RWPE2 (cell line): ENCODE measurements at places on chromosomes 7 and 10.

GRCh38 chr10:114388275-114388674, 16.0 kb downstream of the AFAP1L2 start:
- no peak for DNase-seq

- DNase-seq = no peak
Observed at GRCh38 chr7:121175826-121176225, 153.0 kb upstream of the WNT16 start.

- peak; percentile 58 for DNase-seq
Observed at GRCh38 chr10:70664702-70665195, 7.6 kb upstream of the ADAMTS14 start.

GRCh38 chr7:128163473-128163872, 77.6 kb upstream of the LEP start:
- DNase-seq = no peak

- no peak for DNase-seq
Observed at GRCh38 chr7:38222481-38223096, 44.5 kb downstream of the STARD3NL start.

DNA sequence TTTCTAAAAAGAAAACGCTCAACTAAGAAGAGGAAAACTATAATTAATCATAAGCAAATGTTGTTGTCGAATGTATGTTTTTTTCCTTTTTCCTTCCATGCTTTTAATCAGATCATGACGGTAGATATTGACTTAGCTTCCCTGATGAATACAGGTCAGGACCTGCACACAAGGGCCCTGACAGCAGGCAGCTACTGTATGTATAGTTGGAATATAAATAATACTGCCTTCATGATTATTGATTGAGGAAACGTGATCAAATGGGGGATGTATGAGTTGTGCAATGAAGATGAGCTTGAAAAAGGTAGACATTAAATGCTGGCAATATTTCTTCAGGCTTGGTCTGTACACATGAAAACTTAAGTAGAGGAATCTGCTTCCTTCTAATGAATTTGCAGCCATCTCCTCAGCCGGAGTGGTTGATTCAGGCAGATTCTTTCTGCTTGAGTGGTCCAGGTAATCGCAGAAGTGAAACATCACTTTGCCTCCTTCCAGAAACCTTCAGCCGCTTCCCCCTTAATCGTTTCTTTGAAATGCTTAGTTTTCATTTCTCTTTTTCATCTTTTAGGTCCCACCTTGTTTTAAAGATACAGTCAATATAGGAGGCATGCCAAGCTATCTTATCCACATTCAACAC, 656.5 kb downstream of the SDK1 start:
- DNase-seq = no peak

GRCh38 chr7:2518737-2519118, 846 bp upstream of the LFNG start:
- no peak for DNase-seq

- no peak for DNase-seq
Observed at GRCh38 chr10:78846760-78847159, 222.0 kb upstream of the ZMIZ1 start.

DNA sequence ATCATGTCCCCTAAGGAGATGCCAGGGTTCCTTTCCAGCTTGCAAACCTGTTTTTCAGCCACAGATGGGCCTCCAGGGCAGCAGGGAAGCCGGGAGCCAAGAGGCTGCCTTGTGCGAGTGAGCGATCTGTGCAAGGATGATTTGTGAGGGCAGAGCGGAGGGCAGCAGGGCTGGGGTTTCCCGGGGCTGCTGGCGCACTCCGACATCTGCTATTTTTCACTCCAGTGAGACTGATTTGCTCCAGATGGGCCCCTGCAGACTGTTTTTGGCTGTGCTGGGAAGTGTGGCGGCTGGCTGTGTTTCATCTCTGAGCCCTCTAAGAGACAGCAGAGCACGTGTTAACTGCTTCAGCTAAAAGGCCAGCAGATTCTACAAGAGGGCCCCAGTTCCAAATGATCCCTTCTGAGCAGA, 466.2 kb downstream of the TYW1 start:
- no peak for DNase-seq

- DNase-seq = no peak
Observed at GRCh38 chr7:16839646-16840045, 34.8 kb upstream of the AGR2 start.

GRCh38 chr10:14674376-14675050, 100.2 kb downstream of the FAM107B start:
- no peak for DNase-seq

DNA sequence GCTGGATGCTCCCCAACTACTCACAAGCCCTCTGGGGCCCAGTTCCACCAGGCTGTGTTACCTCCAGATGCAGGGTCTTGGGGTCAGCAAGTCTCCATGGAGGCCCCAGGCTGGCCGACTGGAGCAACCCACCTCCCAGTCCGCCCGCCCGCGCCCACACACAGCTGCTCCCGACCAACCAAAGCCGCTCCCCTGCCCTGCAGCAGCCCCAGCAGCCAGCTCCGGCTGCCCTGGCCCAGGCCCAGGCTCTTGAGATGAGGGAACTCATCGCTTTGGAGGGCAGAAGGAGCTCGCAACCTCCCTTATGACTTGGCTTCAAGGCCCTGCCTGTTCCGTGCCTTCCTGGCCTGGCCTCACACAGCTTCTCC, 47.2 kb downstream of the LRRC20 start:
- DNase-seq = no peak

DNA sequence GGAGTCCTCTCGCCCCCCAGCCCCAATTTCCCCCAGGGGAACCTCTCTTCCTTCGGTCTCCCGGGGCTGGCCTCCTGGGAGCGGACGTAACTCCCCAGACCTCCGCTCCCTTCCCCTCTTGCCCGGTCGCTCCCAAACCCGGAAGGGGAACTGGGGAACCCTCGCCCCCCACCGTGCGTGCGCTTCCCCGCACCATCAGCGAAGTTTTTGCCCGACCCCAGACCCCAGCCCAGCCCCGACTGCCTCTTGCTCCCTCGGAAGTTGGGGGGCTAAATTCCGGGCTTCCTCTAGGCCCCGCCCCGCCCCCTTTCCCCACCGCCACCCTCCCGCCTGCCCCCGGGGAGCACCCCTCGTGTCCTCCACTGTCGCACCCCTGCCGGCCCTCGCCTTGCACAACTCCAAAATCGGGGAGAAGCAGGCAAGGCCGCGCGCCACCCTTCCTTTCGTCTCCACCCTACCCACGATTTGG, 436 bp downstream of the GNB2 start:
- DNase-seq = no peak

GRCh38 chr10:61385231-61386001, 67.8 kb downstream of the TMEM26 start:
- DNase-seq = no peak

DNA sequence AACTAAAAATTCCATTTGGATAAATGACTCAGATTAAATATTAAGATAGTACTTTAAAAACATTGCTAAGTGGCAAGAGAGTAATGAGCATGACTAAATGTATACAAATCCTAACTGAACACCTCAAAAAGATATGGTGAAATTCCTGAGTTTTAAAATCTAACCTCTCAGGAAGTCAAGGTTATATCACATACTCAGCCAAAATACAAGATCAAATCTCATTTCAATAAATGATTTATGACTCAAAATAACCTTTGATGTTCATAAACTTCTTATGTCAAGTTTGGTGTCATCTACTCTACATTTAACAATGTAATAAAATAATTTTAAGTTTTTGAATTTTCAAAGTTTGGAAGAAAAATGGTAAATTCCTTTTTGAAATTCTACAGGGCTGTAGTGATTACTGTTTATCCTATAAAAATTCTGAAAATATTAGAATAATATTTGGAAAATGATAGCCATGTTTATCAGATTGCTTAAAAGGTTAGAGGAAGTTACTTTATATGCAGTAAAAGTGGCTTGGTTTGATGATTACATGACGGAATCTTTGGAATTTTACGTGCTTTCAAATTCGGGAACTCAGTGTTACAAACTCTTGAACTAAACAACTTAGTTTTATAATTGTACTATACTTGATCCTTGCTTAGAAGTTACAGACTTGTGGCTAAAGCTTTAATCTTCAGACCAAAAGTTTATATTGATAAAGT, 43.7 kb downstream of the ASZ1 start:
- no peak for DNase-seq

DNA sequence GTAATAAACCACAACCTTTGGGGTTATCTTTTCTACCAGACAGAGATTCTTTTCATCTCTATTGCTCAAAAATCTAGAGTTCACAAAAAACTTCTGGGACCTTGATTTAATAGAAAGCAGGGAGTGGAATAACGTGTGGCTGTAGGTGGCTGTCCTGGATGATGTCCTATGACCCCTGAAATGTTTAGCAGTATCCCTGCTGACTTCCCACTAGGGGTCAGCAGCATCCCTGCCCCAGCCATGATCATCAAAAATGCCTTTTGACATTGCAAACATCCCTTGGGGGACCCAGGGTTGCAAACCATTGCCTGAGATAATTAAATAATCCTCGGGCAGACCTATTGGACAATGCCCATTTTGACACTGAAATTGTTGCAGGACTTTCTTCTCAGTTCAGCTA, 177.1 kb downstream of the USP6NL start:
- DNase-seq = no peak

- DNase-seq = no peak
Observed at GRCh38 chr7:157274991-157275427, 61.8 kb upstream of the DNAJB6 start.

DNA sequence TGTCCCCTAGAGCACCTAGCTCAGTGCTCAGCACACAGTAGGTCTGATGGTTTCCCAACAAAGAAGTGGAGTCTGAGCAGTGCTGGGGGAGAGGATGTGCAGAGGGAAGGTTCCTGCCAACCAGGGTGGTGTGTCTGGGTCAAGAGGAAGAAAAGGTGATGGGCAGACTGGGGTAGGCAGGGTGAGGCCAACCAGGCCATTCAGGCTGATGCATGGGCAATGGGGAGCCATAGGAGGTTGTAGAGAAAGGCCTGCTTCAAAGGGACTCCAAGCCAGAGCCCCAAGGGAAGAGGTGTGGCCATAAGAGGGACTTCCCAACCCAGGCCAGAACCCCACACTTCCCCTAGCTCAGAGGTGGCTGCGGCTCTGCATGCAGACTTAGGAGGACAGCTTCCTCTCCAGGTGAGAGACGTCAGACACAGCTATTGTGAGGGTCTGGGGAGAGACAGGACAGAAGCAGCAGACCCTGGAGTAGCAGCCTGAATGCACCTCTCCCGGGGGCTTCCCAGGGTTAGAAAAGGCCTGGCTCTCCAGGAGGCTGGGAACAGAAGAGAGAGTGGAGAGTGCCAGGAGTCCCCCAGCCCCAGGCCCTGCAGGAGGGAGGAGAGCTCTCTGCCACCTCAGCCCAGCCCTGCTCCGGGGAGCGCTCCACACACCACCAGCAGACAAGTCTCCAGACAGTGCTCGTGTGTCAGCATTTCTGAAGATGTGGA, 87.4 kb upstream of the ZMIZ1 start:
- DNase-seq = no peak

DNA sequence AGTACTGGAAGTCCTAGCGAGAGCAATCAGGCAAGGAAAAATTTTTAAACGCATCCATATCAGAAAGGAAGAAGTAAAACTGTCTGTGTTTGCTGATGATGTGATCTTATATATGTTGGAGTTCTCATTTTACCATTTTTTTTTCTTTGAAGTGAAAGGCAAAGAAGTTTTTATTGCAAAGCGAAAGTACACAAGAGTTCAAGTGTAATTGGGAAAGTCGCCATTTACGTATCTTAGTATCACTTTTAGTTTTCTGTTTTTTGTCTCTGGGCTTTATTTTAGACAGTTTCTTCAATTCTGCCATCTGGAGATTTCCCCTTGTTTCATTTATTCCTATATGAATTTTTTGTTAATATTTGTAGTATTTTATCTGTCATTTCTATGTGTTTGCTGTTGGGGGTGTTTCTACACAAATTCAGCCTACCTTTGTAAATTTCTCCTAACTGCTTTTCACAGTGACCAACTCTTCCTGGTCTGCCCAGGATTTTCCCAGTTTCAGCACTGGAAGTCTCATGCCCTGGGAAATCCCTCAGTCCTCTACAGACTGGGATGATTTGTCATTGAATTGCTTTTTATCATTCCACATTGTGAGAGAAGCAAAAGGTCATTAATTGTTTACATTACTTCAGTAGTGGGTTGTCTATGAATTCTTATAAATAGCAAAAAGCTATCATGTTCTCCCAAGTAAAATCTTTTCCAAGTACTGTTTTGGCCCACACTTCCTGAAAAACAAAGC, 23.2 kb downstream of the BET1 start:
- no peak for DNase-seq

DNA sequence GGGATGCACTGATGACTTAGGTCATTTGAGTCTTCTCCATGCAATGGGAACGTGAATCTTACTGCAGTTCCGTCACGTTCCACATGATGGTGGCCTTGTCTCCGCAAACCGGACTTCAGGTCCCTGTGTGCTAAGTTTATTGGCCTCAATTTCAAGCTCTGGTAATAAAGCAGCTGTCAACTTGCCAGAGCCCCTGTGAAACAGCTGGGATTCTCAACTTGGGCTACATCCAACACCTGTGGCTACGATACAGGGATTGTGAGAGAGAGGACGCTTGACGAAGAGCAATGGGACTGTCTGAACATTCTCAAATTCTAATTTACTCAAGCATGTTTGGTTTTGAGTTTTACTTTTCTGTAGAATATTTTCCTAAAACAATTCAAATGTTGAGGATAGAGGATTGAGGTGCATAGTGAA, 174.2 kb downstream of the PTN start:
- no peak for DNase-seq

DNA sequence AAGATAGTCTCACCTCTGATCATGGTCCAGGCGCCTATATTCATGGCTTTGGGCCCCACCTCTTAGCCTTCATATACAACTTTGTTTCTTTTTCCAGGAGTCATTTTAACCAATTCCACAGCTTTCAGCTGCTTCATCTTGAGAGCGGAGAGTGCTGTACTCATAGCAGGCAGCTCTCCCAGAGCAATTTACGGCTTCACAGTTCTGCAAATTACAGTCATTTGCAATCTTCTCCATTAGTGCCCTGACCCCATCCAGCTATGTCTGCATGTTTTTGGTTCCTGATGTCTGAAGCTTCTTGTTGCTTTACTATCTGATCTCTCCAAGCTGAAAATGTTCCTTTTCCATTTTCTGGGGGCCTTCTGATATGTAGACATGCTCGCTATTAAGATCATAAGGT, 18.0 kb upstream of the MEST start:
- no peak for DNase-seq

GRCh38 chr10:15672469-15672868, 47.3 kb downstream of the ITGA8 start:
- no peak for DNase-seq

- DNase-seq = no peak
Observed at GRCh38 chr10:32937911-32938424, 20.1 kb downstream of the ITGB1 start.

DNA sequence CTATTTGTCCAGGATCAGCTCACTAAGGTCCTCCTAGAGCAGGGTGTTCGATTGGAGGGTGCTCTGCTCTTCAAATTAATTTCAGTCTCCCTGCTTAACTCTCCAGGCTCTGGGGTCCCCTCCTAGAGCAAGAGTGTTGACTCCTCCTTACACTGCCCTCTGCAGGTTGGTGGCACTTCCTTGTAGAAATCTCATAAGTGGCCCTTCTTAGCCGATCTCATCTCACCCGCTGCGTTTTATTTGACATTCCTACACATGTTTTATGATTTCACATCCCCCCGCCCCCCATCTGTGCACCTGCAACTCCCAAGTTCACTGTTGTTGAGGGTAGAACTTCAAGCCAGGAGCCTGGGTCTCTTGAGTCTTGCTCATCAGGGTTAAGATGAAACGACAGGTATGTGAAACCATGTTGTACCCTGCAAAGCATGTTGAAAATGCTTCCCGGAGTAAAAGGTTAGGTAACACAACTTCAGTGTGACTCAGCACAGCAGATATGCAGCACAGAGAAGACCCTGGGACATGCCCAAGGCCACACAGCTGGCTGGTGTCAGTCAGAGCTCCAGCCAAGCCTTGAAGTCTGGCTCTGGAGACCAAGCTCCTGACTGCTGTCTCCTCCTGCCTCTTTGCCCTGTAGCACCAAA, 171.2 kb downstream of the PRKAG2 start:
- DNase-seq = no peak
